ENCODE measurements at places on chromosomes 5 and 9. TPM values are rescaled to one million over a fixed set of nuclear protein-coding genes. Genes with fewer than 3 reads are reported as not detected.

DNA sequence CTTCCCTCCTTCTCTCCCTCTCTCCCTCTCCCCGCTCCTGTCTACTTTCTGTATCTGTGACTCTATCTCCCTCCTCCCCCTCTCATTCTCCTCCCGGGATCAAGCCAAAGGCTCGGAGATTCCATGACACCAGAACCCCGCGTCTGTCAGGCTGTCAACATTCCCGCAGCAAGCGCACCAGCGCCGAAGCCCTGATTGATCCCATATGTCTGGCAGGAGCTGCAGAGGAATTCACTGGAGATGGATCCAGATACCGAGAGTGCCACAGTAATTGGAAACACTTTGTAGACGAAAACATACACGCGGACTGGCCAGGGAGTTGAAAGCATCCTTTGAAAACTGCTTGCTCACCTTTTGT, 300 bp upstream of the SVEP1 start:
- H3K4me1 ChIP-seq, result no peaks in the 10 kb centered on the region
- peak overlapping the region; percentile 73 for H3K27ac ChIP-seq
- no peaks in the 10 kb centered on the region for H3K36me3 ChIP-seq

DNA sequence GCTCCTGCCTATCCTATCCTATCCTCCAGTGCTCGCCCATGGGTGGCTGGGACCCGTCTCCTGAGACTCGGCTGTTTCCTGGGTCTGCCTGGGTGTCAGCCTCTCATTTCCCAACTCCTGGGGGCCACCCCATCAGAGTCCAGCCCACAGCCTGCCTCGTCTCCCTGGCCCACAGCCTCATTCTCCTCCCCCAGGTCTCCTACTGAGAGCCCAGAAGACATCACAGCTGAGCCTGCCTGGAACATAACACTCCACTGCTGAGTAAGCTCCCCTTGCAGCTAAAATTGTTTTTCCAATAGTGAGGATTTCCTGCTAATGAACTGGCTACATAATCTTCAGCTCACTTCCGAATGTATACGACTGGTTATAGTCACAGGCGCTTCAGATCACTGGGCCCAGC, 95.3 kb downstream of the TTLL11 start:
- no peak overlapping the region for H3K27ac ChIP-seq
- peak; percentile 54 for DNase-seq
- H3K4me1 ChIP-seq, result peaks cover 22% of the 10 kb centered on the region
- no peak overlapping the region for H3K4me3 ChIP-seq

The FBP2 gene
- total RNA-seq, result not detected

DNA sequence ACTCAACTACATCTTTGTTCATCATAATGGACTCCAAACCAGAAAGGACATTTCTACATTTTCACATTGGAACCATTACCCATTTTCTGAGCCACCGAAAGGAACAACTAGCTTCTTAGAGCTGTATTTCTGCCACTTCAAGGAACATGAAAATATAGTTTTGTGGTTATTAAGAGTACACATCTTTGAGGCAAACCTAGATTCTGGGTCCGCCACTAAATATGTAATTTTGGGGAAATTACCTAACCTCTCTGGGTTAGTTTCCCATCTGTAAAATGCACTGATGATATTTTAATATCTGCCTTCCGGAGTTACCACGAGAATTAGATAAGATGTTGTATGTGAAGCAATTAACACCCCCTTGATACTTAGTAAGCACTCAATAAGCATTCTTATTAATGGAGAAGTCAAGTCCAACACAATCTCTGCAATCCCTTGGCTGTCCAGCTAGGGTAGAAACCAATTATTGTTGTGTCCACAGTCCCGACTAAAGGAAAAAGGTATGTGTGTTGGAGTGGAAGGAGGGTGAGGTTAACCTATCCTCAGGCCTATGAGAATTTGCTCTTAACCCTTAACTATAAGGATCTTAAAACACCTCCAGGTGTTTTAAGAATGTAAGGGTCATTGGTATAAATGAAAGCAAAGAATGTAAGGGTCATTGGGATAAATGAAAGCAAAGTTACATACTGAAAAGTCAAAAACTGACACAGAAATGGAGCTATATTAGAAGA, 94.0 kb upstream of the PTGER4 start:
- H3K4me1 ChIP-seq, result no peaks in the 10 kb centered on the region
- H3K36me3 ChIP-seq, result no peaks in the 10 kb centered on the region
- H3K27ac ChIP-seq, result no peak overlapping the region

The PCDHGB2 gene
- 5.2 TPM for total RNA-seq

DNA sequence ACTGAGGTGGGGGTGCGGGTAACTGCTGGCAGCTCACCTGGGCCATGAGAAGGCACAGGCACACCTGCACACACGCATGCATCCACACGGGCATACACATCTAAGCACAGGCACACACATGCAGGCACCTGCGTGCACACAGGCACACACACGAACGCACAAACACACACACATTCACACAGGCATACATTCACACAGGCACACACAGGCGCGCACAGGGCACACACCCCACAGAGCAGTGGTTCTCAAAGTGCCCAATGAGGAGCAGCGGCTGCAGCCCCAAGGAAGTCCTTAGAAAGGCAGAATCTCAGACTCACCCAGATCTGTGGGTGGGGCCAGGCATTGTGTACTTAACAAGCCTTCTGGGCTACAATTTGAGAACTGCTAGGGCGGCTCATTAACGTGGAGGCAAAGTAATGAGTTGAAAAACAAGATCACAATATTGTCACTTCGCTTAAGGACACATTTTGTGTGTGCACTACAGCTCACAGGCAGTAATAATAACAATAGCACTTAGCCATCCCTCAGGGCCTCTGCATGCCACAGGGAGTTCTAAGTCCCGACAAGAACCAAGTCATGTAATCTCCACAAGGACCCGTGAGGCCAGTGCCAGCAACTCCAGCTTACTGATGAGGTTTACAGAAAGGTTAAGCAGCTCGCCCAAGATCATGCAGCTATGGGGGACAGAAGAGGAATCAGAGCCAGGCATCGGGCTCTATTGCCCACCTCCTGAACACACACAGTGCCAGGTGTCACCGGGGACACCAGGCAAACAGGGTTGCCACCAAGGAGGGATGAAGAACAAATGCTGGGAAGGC, 91.6 kb downstream of the ROR2 start:
- H3K27me3 ChIP-seq, result no peaks in the 10 kb centered on the region
- no peak overlapping the region for H3K27ac ChIP-seq
- H3K4me1 ChIP-seq, result peaks cover 31% of the 10 kb centered on the region

The FBXL17 gene
- total RNA-seq, result 31.7 TPM

GRCh38 chr9:130289711-130290241, 24.2 kb downstream of the HMCN2 start:
- peak overlapping the region; percentile 36 for H3K27ac ChIP-seq
- no peak for DNase-seq
- peaks cover 38% of the 10 kb centered on the region for H3K4me1 ChIP-seq
